ENCODE measurements at places on chromosomes 1 and 21. TPM values are rescaled to one million over a fixed set of nuclear protein-coding genes. Genes with fewer than 3 reads are reported as not detected.

Gene FOXD2
- 0.08 TPM for total RNA-seq

Gene HAPLN2
- total RNA-seq = 0.43 TPM

Gene CATSPERE
- 0.38 TPM for total RNA-seq

Gene PGLYRP3
- not detected for total RNA-seq

Gene SPATA1
- total RNA-seq = 1.2 TPM

- DNase-seq = no peak
Observed at GRCh38 chr1:187146388-187146787, 317.6 kb downstream of the PLA2G4A start.

DNA sequence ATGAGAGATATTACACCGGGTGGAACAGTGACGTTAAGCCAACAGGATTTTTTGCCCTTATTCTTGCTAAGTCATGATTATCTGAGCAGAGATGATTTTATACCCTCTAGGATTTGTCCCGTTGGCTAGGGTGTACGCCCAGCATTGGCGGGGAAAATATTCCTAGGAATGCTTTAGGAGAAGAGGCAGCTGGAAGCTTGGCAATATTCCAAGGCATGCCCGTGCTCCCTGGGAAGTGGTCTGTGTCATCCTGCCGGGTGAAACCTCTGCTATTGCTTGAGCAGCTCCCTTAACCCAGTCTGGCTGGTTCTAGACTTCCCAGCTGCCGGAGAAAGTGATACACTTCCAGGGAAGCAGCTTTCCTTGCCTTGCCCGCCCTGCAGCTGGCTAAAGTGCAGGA, 16.2 kb downstream of the CHRNB2 start:
- DNase-seq = no peak

- no peak for DNase-seq
Observed at GRCh38 chr1:241275226-241275625, 81.8 kb downstream of the RGS7 start.

GRCh38 chr1:204879351-204879750, 8.7 kb downstream of the NFASC start:
- DNase-seq = no peak

- no peak for DNase-seq
Observed at GRCh38 chr1:83832194-83832593, 166.7 kb downstream of the TTLL7 start.

DNA sequence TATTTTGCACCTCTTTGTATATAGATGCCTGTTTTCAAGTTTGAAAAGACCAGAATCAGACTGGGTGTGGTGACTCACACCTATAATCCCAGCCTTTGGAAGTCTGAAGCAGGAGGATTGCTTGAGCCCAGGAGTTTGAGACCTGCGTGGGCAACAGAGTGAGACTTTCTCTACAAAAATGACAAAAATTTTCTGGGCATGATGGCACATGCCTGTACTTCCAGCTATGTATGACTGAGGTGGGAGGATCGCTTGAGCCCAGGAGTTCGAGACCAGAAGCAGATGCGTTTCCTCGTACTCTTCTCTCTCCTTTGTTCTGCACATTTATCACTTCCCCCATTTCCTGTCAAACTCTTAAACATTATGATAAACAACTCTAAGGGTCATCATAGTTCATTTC, 310.0 kb upstream of the SNX7 start:
- DNase-seq = no peak

DNA sequence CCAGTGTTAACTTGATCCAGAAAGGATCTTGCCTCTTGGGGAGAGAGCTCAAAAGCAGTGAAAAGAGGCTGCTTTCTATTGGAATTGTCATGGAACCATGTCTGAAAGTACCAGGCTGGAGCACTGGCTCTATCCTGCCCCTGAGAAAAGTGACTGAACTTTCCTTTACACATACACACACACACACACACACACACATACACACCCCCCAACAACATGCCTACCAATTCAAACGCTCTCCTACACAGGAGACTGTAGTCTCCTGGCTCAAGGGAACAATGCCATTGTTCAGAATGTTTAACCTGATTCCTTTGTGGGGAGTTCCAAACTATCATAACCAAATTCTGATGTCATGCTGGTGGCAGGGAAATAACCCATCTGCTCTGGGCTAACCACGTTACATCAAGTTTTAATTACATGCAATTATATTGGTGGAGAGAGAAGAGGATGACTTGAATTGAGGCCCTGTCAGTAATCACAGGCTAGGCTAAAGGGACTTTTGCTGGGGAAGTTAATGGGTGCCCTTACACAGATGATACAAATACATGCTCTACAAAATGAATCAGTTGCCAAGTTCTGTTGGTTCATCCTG, 52.3 kb upstream of the DUSP10 start:
- no peak for DNase-seq

GRCh38 chr1:6795661-6796060, 10.4 kb downstream of the CAMTA1 start:
- DNase-seq = no peak

DNA sequence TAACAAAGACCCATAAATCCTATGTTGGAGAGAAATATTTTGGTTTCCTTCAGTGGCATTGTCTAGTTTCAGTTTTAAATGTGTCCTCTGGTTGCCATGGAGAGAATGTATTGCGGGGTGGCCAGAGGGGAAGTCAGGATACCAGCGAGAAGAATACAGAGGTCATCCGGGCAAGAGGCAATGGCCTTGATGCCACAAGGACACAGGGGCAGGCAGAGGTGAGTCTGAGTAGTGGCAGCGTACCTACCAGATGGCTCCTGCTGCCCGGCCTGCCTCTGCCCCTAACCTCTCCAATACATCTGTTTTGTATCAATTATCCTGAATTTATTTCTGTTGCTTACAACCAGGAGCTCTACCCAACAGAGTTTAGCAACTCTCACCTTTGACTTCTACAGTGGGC, 14.9 kb downstream of the KLHDC7A start:
- no peak for DNase-seq

- no peak for DNase-seq
Observed at GRCh38 chr1:32122151-32122550, 14.3 kb downstream of the KPNA6 start.

GRCh38 chr1:160733898-160734297, 5.1 kb upstream of the SLAMF7 start:
- no peak for DNase-seq
